Left lobe of liver (tissue), 2 donors: ENCODE measurements at places on chromosomes 3 and 15.
A peak's percentile ranks its signal among the peaks of the same experiment; 100 is the strongest.

GRCh38 chr3:158769549-158769948 is 32.3 kb upstream of the MFSD1 start:
- DNase-seq: no peak

DNA sequence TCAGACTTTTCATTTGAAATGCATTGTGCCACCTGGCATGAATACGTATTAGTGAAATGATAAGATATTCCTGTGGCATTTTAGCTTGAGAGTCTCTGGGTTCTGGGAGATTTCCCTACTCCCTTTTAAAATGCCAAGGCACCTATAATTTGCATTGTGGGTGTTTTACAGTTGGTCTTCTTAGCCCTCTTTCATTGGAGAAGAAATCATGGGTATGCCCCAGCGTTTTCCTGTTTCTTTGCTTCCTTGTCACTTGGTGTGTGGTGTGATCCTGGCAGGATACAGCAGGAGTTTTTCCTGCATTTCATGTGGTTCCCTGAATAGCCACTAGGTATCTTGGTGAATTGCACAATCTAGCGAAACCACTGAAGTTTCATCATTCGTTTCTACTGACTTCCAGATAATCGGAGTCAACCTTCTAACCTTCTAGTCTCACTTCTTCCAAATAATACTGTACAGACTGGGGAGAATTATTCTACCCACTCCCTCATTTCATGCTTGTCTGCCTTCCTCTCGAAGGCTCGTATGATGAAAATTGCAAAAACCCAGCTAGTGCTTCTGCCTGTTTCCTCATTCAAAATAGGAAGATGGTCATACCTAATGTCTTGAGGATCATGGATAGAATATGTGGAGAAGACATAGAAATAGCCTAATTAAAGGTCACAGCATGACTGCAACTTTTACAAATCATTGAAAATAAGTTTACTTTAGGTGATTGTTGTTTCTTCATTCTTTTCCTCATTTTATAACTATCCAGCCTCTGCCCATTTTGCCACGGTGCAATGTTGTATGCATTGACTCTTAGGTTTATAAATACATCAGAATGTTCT is 2.6 kb downstream of the BHLHE40 start:
- DNase-seq: peak; percentile 55

GRCh38 chr3:169818316-169818715 is 5.6 kb upstream of the LRRC34 start:
- no peak for DNase-seq

GRCh38 chr3:47856669-47857068 is 53.7 kb downstream of the DHX30 start:
- no peak for DNase-seq

DNA sequence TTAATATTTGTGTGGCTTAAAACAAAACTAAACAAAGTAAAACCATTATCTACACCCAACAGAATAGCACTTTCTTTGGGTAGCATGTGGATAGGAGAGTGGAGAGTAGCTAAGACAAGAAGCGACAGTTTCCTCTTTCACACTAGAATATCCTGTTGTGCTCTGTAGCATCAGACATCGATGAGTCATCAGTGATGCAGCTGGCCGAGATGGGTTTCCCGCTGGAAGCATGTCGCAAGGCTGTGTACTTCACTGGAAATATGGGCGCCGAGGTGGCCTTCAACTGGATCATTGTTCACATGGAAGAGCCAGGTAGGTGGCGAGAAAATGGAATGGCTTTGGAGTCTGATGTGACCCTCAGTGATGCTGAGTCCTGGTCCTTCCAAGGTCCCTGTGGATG is 108.1 kb downstream of the USP13 start:
- DNase-seq: no peak

DNA sequence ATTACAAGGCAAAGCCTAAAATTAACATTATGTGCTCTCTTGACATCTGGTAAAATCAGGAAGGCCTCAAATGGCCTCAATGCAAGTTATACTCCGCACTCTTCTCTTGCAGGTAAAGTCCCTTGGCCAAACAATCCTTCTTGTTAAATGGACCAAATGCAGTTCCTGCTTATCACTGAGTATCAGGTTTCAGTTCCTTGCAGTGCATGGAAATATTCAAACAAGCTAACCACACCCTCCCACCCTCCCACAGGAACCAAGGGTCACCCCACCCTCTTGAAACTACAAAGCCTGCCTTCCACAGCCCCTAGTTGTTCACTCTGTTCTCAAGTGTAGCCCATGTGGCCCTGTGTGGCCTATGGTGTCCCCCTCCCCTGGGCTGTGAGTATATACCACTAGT is 171.9 kb upstream of the CADPS start:
- no peak for DNase-seq

- DNase-seq: peak; percentile 64
Observed at GRCh38 chr3:39808467-39809180, 785 bp upstream of the MYRIP start.

- DNase-seq: no peak
Observed at GRCh38 chr15:22981051-22981840, 1.1 kb upstream of the CYFIP1 start.

GRCh38 chr3:66144568-66145407 is 76.0 kb upstream of the SLC25A26 start:
- no peak for DNase-seq

DNA sequence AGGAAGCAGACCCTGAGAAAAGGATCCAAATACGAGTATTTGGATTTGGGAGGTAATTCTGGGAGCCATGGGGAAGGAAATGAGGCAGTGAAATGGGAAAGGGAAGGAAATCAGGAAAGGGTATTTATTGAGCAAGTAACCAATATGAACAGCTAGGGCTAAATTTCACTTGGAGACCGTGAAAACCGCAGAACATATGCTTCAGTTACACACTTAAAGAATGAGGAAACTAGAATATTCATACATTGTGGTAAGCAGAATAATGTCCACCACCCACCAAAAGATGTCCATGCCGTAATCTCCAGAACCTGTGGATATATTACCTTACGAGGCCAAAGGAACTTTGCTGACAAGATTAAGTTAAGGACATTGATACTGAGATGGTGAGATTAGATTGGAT is 63.3 kb downstream of the LRRN1 start:
- no peak for DNase-seq

- no peak for DNase-seq
Observed at GRCh38 chr15:29939404-29939803, 117.1 kb upstream of the TJP1 start.

GRCh38 chr3:72523429-72524151 is 324.7 kb downstream of the SHQ1 start:
- DNase-seq: no peak

GRCh38 chr3:185308126-185308754 is 54.4 kb upstream of the EHHADH start:
- no peak for DNase-seq

DNA sequence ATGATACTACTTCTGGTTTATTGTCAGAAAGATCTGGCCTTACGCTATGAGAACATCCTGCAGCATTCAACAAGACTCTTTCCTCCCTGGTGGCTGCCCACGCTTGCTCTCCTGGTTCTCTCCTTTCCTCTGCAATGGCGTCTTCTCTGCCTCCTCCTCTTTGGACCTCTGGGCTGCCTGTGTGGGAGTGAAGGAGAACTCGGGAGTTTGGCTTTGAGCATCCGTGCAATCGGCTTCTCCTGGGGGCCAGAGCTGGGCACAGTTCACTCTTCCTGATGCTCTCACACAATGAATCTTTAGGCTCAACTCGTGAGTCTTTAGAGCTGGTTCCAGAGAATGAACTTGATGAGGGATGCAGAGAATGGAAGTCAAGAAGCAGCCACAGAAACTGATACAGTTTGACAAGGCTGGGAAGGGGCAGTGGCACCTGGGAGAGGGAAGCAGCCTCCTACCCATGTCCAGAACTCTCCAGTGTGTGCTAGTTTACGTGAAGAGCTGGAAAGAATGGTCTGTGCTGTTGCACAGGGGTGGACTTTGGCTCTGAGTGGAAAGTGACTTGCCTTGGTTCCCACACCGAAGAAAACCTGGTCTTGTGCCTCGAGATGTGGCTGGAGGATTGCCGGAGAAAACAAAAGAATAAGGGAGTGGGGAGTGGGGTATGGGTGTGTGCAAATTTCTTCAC is 37.9 kb downstream of the RPLP1 start:
- DNase-seq: no peak

DNA sequence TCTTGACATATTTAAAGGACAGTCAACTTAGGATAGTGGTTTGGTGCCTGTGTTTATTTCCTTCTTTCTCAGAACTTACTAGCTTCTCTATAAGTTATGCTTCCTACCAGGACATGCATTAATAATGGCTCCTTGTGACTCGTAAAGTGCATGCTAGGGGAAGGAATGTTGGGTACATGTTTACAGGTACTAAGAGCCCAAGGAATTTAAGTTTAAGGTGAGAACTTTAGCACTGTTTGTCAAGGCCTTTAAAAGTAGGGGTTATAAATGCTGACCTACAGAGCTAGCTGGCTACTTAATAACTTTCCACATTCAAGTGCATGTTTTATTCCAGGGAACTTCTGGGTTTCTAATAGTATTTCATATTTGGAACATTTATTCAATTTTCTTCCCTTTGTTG is at the start of gene TMEM207:
TMEM207 (minus strand) TSS at position 101 of the 400 bp plus-strand sequence; CDS start at position 9, 92 bp downstream.
- no peak for DNase-seq
